ENCODE measurements at places on chromosomes 13 and 19.

DNA sequence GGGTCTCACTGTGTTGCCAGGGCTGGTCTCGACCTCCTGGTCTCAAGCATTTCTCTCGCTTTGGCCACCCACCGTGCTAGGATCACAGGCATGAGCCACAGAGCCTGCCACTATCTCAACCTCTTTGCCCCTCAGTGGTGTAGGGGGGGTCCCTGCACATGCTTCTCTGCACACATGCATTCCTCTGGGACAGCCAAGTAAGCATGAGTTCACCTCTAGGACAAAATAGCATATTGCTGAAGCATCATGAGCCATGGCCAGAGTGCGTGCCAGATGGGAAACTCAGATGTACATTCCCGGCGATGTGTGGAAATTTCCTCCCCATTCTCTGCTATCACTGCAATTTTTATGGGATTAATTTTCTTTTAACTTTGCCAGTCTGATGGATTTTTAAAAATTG lies 23.1 kb downstream of the CHAF1A start:
- DNase-seq, result no peak

DNA sequence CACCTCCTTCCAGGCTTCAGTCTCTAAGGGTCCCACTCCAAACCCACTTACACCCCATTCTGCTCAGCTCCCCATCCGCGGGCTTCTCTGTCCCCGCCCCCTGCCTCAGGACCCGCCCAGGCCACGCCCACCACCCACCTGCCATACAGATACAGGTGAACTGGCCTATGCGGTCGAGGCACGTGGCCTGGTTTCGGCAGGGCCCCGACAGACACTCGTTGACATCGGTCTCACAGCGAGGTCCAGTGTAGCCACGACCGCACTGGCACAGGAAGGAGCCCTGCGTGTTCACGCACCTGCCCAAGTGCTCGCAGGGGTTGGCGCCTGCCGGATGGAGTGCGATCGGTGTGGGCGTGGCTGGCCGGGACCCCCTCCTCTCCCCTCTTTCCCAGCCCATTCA lies 11.9 kb downstream of the NOTCH3 start:
- no peak for DNase-seq

DNA sequence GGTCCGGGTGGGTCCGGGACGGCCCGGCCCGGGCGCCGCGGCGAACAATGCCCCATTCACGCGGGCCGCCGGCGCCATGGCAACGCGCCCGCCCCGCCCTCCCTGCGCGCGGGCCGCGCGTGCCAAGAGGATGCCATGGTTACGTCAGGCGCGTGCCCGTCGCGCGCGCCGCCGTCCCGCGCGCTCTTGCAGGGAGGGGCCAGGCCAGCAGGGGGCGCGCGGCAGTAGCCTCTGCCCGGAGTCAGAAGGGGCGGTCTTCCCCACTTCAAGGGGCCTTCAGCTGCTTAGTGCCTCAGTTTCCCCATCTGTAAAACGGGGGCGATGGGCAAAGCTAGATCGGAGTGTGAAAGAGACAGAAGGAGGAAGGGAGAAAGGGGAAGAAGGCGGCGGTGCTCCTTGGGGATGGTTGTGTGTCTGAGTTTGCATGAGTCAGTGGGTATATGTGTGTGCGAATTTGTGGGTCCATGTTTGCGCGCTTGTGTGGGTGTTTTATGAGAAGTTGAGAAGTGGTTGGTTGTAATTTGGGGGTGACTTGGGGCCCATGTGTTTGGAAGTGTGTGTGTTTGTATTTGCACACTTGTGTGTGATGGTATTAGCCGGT lies 11.6 kb upstream of the NFIX start:
- DNase-seq, result peak; percentile 64

DNA sequence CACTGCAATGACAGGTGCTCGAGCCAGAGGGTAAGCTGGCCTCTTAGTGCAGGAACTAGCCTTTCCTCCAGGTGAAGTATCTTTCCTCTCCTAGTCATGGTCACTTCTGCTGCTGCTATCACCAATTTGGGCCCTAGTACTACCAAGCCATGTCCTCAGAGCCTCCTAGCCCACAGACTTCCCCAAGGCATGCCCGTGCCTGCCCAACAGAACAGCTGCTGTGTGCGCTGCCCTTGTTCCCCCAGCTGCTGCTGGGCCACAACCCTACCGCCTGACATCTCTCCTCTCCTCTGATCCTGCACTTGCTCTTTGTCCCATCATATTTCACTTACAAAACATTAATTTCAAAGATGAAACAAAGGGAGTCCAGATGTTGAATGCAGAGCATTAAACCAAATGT lies 168.5 kb upstream of the FREM2 start:
- no peak for DNase-seq

DNA sequence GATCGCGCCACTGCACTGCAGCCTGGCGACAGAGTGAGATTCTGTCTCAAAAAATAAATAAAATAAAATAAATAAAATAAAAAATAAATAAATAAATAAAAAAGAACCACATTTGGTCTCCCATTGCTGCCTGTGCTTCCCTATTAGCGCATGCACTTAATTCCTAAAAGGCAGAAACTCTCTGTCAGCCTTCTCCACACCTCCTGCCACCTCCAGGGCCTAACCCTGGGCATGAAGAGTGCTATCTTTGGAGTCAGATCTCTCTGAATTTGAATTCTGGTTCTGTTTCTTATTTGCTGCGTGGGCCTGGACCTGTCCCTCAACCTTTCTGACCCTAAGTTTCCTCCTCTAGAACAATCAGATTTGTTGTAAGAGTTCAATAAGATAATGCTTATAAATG lies 11.3 kb downstream of the NCAN start:
- DNase-seq, result no peak

DNA sequence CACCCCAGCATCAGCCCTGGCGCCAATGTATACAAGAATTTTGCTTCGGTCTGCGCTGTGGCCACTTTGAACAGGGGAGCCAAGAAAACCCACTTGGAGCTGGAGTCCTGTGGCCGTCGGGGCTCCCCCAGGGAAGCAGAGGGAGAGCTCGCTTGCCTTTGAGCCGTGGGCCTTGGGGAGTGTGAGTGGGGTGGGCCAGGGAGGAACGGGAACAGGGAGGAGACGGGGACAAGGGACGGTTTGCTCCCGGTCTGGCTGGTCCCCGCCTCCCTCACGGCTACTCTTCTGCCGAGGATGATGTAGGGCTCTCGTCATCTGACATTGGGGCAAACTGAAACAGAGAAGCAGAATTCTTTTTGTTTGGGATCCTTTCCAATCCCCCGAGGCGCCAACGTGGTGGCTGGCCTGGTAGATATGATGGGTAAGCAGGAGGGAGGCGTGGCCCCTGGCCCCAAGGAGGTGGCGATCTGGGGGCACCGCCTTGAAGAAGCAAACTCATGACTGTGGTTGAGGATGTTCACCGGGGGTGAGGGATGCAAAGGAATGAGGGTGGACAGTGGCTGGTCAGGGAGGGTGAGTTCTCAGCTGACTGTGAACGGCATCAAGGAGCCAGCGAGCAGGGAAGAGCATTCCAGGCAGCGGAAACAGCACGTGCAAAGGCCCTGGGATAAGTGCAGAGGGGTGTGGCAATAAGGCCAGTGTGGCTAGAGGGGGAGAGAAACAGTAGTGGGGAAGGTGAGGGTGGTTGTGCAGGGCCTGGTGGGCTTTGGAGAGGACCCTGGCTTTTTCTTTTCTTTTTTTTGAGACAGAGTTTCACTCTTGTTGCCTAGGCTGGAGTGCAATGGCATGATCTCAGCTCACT lies 10.9 kb upstream of the SPC24 start:
- no peak for DNase-seq

DNA sequence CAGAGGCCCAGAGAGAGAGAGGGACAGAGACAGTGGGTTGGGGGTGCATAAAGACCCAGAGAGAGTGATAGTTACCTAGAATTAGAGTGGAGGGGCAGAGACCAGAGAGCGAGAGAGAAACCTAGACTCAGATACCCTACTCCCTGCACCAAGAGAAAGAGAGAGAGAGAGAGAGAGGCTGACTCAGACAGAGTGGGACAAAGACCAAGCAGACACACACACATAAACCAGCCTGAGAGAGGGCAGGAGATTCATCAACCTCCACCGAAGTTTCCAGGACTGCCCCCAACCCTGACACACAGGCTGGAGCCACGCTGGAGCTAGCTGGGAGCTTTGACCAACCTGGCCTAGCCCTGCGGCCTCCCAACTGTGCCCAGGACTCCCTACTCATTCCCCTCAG lies 12.9 kb downstream of the SYT3 start:
- no peak for DNase-seq

GRCh38 chr19:15529774-15530372 lies 21.5 kb downstream of the CYP4F22 start:
- DNase-seq, result no peak

GRCh38 chr19:55820037-55820436 lies 11.8 kb downstream of the NLRP11 start:
- DNase-seq, result no peak

- no peak for DNase-seq
These were observed 922 bp downstream of the PLEKHG2 start for GRCh38 chr19:39413272-39413910.

DNA sequence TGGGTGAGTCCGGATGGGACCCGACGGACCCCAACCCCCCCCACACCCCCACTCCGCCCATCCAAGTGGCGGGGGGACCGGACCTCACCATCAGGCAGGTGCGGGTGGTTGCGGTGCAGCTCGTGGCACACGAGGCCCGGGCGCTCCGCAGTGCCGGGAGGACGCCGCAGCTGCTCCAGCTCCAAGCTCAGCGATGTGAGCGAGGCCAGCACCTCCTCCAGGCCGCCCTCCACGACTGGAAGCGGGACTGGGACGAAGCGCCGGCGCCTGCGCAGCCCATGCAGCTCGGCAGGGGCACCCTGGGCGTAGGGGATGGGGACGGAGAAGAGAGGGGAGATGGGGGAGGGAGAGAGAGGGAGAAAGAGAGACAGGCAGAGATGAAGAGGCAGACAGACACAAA lies 30.1 kb upstream of the OLFM2 start:
- DNase-seq, result no peak

DNA sequence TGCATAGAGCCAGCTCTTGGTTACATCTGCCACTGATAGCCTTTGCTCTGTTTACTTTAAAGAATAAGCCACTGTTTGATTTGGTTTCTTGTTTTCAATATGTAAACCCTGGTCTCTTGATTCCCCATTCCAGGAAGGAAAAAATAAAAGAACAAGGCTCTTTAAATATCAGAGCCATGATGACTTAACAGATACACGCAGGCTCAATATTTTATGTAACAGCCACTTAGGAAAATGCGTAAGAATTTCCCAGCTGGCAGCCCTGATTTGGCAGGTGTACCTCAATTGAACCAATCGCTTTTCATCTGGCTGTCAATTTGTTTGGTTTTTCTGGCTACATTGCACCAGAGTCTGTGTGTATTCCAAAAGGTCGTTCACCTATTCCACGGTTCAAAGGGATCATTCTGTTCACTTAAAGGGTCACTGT lies 65.6 kb downstream of the IRS2 start:
- DNase-seq, result no peak

DNA sequence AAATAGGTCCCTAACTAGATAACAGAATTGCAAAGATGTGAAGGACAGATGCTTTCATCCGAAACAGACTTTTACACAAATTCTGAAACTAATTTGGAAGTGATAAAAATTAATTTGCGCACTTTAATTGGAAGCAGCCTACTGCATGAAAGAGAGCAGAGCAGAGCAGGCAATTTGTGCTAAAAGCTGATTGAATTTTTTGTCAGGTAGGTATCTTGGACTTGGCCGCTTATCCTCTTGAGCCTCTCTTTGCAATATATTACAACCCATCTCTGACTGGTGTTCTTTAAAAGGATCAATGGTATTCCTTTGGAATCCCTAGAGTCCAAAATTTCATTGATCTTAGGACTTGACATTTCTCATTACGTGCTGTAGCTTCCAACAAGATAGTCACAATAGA lies 183.3 kb upstream of the MAB21L1 start:
- no peak for DNase-seq

- no peak for DNase-seq
These were observed 4.0 kb upstream of the UBE2M start for GRCh38 chr19:58562122-58563033.

GRCh38 chr19:31261019-31261602 lies 88.1 kb downstream of the TSHZ3 start:
- DNase-seq, result no peak

DNA sequence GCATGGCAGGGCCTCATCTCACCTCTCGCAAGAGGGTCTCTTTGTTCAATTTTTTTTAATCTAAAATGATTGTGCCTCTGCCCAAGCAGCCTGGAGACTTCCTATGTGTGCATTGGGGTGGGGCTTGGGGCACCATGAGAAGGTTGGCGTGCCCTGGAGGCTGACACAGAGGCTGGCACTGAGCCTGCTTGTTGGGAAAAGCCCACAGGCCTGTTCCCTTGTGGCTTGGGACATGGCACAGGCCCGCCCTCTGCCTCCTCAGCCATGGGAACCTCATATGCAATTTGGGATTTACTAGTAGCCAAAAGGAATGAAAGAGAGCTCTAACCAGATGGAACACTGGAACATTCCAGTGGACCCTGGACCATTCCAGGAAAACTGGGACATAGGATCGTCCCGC lies 8.0 kb downstream of the FXYD3 start:
- no peak for DNase-seq

GRCh38 chr13:78862446-78862845 lies 203.5 kb upstream of the OBI1 start:
- no peak for DNase-seq

- DNase-seq, result no peak
These were observed 97.4 kb downstream of the ARHGEF7 start for GRCh38 chr13:111212517-111212873.

DNA sequence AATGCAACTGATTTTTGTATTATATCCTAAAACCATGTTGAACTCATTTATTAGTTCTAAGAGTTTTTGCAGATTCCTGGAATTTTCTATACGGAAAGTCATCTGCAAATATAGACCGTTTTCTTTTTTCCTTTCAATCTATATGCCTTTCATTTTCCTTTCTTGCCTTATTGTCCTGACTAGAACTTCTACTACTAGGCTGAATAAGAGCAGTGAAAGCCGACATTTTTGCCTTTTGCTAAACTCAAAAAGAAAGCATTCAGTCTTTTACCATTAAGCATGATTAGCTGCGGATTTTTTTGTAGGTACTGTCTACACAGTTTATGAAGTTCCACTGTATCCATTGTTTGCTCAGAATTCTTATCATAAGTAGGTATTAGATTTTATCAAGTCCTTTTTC lies 328.4 kb downstream of the TEX29 start:
- DNase-seq, result no peak
